Activated CD8-positive, alpha-beta T cell treated with anti-CD3 and anti-CD28 coated beads for 36 hours (primary cell): ENCODE measurements at places on chromosomes 11 and 22. TPM values are rescaled to one million over a fixed set of nuclear protein-coding genes. Genes with fewer than 3 reads are reported as not detected.

GRCh38 chr22:31789803-31790202, 36.0 kb downstream of the DEPDC5 start:
- peaks cover 8% of the 10 kb centered on the region for H3K4me1 ChIP-seq
- H3K27me3 ChIP-seq, result no peaks in the 10 kb centered on the region
- H3K4me3 ChIP-seq, result no peak overlapping the region
- no peak for DNase-seq
- no peak overlapping the region for H3K27ac ChIP-seq

- H3K27me3 ChIP-seq, result no peaks in the 10 kb centered on the region
- no peak overlapping the region for H3K4me3 ChIP-seq
- no peak overlapping the region for H3K27ac ChIP-seq
- DNase-seq, result no peak
- peaks cover 18% of the 10 kb centered on the region for H3K4me1 ChIP-seq
Observed at GRCh38 chr11:76770642-76771445, 12.3 kb upstream of the TSKU start.

- no peak overlapping the region for H3K27ac ChIP-seq
- H3K27me3 ChIP-seq, result no peaks in the 10 kb centered on the region
- no peak overlapping the region for H3K4me3 ChIP-seq
- DNase-seq, result no peak
- H3K4me1 ChIP-seq, result no peaks in the 10 kb centered on the region
- no peaks in the 10 kb centered on the region for H3K36me3 ChIP-seq
Observed at GRCh38 chr11:23606191-23606590, 745.9 kb upstream of the CCDC179 start.

DNA sequence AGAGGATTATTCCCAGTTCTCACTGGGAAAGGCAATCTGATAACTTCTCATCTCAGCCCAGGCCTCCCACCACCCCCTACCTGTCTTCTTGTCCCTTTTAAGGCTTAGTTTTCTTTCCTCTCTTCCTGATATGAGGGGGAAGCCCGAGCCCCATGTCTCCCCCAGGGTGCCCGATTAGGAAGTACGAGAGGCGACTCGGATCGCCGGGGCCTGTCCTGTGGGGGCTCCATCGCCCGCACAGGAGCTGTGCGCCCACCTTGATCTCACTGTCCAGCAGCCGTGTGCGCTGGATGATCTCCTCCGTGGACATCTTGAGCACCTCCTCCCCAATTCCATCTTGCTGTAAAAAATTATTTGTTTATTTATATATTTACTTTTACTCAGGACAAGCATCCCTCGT, 628 bp downstream of the PSMC3 start:
- H3K36me3 ChIP-seq, result peaks cover 42% of the 10 kb centered on the region
- H3K4me1 ChIP-seq, result peaks cover 23% of the 10 kb centered on the region
- DNase-seq, result no peak
- H3K27me3 ChIP-seq, result no peaks in the 10 kb centered on the region

- H3K27me3 ChIP-seq, result no peaks in the 10 kb centered on the region
- DNase-seq, result peak; percentile 19
- no peaks in the 10 kb centered on the region for H3K36me3 ChIP-seq
- no peak overlapping the region for H3K27ac ChIP-seq
- no peak overlapping the region for H3K4me3 ChIP-seq
Observed at GRCh38 chr11:82315093-82315492, 418.6 kb downstream of the FAM181B start.

- H3K4me1 ChIP-seq, result peaks cover 4% of the 10 kb centered on the region
- peak overlapping the region; percentile 35 for H3K27ac ChIP-seq
- H3K36me3 ChIP-seq, result peaks cover 51% of the 10 kb centered on the region
- no peak overlapping the region for H3K4me3 ChIP-seq
Observed at GRCh38 chr11:117214404-117215110, 15.4 kb downstream of the TAGLN start.

DNA sequence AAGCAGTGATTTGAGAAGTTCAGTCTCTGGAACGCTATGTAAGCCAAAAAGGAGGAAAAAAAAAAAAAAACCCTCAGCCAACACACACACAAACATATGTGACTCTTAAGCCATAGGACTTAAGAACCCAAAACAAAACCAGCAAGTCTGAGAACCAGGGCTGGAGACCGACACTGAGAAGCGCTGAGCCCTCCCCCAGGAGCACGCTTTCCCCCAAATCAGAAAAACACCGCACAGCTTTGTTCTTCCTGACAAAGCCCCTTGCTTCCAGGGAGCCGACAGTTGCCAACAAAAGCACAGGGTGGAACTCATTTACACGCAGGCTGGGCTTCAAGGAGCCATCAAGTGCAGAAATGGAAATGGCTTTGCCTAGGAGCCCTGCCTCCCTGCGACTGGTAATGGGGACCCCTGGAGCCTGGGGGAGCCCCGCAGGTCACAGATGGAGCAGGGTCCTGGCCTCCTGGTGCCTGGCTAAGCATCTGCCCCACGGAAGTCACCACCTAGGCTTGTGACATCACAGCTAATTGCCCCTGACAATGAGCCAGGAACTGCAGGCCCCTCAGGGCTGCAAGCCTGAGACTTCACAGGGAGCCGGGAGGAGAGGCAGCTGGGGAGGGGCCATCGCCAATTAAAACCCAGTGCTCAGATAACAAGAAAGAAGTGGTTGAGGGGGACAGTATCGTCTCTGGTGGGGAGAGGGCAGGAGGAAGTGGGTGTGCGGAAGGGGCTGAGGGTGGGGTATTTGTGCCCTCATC, 66.9 kb downstream of the NFAM1 start:
- H3K36me3 ChIP-seq, result no peaks in the 10 kb centered on the region
- peaks cover 26% of the 10 kb centered on the region for H3K27me3 ChIP-seq
- peaks cover 14% of the 10 kb centered on the region for H3K4me1 ChIP-seq
- no peak for DNase-seq
- H3K27ac ChIP-seq, result no peak overlapping the region
- no peak overlapping the region for H3K4me3 ChIP-seq

- no peaks in the 10 kb centered on the region for H3K4me1 ChIP-seq
- H3K4me3 ChIP-seq, result no peak overlapping the region
- no peak overlapping the region for H3K27ac ChIP-seq
- H3K36me3 ChIP-seq, result peaks cover 2% of the 10 kb centered on the region
- DNase-seq, result no peak
Observed at GRCh38 chr22:44099696-44100095, 75.6 kb downstream of the PARVB start.

DNA sequence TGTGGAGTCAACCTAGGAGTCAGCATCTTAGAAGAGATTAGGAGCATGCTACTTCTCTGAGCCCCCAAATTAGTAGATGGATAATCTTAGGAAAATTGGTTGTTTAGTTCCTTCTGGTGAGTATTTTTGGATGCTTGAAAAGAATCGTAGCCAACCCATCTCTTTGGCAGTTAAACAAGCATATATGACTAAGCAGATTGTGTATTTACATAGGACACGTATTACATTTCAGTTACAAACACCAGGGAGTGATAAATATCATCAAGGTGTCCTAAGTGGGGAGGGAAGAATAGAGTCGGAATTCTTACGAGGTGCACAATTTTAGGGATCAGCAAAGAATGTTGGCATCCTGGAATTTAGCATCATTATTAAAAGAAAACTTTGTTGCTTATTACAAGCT, 13.5 kb downstream of the PLET1 start:
- H3K4me1 ChIP-seq, result no peaks in the 10 kb centered on the region
- no peaks in the 10 kb centered on the region for H3K27me3 ChIP-seq
- no peak overlapping the region for H3K27ac ChIP-seq
- peaks cover 16% of the 10 kb centered on the region for H3K36me3 ChIP-seq
- no peak overlapping the region for H3K4me3 ChIP-seq

DNA sequence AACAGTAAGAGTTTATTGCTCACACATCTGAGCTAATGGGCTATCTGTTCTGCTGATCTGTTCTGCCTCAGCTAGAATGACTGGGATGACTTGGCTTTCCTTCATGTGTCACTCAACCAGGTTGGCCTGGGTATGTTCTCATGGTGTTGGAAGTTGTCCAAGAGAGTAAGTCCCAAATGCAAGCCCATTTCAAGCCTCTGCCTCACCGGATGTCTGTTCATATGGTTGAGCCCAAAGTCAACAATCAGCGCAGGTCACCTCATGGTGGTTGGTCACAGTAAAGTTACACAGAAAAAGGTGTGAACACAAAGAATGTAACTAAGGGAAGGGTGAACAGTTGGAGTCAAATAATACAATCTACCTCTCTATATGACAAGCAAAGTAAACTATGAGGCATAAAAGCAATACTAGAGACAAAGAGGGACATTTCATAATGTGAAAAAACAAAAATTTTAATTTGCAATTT, 1.9 kb downstream of the GDPD4 start:
- DNase-seq, result no peak
- no peak overlapping the region for H3K27ac ChIP-seq
- no peaks in the 10 kb centered on the region for H3K4me1 ChIP-seq
- H3K4me3 ChIP-seq, result no peak overlapping the region
- no peaks in the 10 kb centered on the region for H3K36me3 ChIP-seq

DNA sequence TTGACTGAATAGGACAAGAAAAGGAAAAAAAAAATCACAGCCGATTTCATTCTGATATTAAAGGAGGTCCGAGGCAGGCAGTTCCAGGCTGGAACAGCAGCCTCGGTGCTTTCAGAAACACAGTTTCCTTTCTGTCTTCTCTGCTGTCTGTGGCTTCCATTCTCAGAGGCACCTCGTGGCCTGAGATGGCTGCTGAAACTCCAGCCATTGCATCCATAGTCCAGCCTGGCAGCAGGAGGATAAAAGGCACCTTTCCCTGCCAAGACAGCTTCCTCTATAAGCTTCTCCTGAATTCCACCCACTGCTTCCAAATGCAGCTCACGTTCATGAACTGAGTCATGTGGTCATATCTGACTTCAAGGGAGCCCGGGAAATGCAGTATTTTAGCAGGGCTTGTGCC, 390.5 kb downstream of the TBC1D22A start:
- no peaks in the 10 kb centered on the region for H3K27me3 ChIP-seq
- no peak overlapping the region for H3K4me3 ChIP-seq
- peaks cover 4% of the 10 kb centered on the region for H3K4me1 ChIP-seq
- no peak for DNase-seq

DNA sequence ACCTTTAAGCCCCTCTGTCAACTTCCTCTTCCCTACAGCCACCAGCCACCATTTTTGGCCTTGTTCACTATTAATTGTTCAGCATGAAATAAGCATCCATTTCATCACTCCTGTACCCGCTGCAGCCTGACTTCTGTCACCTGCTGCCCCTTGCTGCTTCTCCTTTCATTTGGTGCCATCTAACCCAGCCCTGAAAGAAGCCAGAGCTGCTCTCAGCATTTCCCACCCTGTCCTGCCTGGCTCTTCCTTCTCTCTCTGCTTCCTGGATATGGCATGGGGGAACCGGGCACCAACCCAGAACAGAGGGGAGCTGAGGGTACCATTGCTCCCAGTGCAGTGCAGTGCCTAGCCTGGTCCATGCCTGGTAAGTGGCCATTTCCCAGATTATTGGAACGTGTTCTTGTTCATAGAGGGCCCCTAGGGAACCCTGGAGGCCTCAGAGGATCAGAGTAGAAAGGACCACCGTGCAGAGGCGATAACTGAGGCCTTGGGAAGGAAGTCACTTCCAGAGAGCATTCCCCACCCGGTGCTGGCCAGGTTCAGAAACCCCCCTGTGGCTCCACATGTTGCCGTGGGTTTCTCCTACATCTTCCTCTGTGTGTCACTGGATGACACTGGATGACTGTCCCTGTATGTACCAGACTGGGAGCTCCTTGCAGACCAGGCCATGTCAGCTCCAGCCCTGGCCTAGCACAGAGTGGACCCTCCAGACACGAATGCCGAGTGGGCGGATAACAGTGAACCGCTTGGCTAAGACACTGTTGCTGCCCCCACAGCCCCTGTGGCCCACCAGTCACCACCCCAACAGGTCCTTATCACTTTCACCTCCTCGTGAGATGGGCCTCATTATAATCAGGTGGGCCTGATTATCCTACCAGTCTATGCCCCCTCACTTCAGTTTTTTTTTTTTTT, 4.7 kb downstream of the YDJC start:
- H3K4me3 ChIP-seq, result no peak overlapping the region
- H3K4me1 ChIP-seq, result peaks cover 32% of the 10 kb centered on the region
- DNase-seq, result no peak

GRCh38 chr11:111960916-111961315, 23.8 kb downstream of the DIXDC1 start:
- no peaks in the 10 kb centered on the region for H3K27me3 ChIP-seq
- no peak overlapping the region for H3K4me3 ChIP-seq
- H3K4me1 ChIP-seq, result no peaks in the 10 kb centered on the region
- no peak for DNase-seq
- no peak overlapping the region for H3K27ac ChIP-seq

- no peak overlapping the region for H3K4me3 ChIP-seq
- DNase-seq, result no peak
- H3K27ac ChIP-seq, result no peak overlapping the region
- H3K4me1 ChIP-seq, result peaks cover 5% of the 10 kb centered on the region
- peaks cover 8% of the 10 kb centered on the region for H3K27me3 ChIP-seq
Observed at GRCh38 chr11:102007567-102008437, 39.4 kb upstream of the CFAP300 start.

The CEP126 gene
- total RNA-seq, result 1.6 TPM

The SLC22A25 gene
- not detected for total RNA-seq

The DEUP1 gene
- total RNA-seq, result not detected

The RBMXL2 gene
- total RNA-seq, result not detected
